Dermis microvascular lymphatic vessel endothelial cell (primary cell): ENCODE measurements at places on chromosomes 11 and 22.

DNA sequence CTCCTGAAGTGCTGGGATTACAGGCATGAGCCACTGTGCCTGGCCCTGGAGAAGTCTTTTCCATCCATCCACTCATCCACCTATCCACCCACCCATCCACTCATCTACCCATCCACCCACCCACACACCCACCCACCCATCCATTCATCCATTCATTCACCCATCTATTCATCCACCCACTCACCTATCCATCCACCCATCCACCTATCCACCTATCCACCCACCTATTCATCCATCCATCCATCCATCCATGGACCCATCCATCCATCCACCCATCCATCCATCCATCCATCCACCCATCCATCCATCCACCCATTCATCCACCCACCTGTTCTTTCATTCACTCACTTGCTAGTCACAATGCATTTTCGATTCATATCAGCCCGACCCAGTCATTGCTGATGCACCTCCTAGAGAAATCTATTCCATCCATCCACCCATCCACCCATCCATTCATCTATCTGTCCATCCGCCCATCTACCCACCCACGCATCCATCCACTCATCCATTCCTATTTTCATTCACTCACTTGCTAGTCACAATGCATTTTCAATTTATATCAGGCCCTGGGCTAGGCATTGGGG, 17.7 kb upstream of the SUN2 start:
- no peak for DNase-seq

DNA sequence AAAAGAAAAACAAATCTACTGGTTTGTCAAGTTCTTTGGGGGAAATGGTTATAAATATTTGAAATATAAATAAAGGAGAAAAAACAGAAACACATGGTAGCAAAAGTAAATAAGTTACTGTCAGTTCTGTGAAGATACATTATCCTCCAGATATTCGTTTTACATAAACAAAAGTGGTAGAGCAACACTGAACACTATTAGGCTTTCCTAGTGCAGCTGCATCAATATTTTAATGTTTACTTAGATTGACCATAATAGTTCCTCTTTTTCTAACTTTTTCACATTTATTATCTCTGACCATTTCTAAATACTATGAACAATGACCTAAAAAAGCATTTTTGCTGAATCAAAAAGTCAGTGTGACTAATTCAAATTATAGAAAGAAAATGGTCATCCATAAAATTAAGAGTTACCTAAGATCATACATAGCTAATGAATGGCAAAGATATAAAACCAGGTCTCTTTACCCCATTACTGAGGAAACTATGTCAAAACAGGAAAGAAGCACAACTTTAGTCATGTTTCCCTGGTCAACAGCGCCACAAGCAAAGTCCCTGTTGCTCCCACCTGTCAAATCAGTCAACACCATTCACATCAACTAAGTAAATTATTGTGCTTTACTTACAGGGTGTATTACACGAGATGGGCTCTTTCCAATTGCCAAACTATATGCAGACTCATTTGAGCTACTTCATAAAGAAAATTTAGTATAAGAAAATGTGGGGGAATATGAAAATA, 38.5 kb downstream of the SBF2 start:
- DNase-seq: peak; percentile 85

DNA sequence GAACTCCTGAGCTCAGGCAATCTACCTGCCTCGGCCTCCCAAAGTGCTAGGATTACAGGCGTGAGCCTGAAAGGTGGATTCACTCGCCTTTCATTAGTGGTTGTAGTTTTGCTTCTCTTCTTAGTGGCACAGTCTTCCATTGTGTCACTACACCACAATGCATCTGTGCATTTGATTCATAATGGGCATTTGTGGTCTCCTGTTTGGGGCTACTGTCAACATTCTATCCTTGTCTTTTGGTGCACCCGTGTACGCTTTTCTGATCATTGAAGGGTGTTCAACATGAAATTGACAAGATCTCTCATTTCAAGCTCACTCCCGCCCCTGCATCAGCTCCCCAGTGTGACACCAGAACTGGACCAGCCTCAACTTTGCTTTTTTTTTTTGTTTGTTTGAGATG, 2.0 kb upstream of the SYT12 start:
- DNase-seq: no peak

GRCh38 chr11:1644601-1645356, 15.2 kb downstream of the KRTAP5-5 start:
- DNase-seq: no peak

GRCh38 chr11:19747634-19748033, 35.0 kb downstream of the NAV2 start:
- DNase-seq: no peak

DNA sequence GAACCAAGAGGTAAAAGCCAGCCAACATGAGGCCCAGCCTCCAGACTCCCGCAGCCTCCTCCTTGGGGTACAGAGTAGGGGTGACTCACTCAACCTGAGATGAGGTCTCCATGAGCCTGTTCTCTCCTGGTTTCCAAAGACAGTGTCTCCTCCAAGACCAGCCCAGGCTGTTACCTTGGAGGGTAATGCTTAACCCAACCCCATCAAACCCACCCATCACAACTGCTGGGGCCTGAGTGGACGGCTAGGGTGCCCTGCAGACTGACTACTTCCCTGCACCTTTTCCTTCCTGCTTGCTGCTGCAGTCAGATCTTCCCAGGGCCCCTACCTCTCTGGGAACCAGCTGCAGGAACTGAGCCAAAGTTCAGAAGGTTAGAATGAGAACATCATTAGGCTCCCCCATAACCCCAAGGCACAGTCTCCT, 5.1 kb upstream of the NOL12 start:
- no peak for DNase-seq

- DNase-seq: no peak
Measured at GRCh38 chr11:111066846-111067245, 178.7 kb upstream of the POU2AF2 start.

- no peak for DNase-seq
Measured at GRCh38 chr11:64224891-64225607, 937 bp downstream of the TRPT1 start.

- no peak for DNase-seq
Measured at GRCh38 chr11:70510571-70510970, 112.2 kb downstream of the CTTN start.

GRCh38 chr11:101723371-101723770, 139.6 kb upstream of the TRPC6 start:
- no peak for DNase-seq

DNA sequence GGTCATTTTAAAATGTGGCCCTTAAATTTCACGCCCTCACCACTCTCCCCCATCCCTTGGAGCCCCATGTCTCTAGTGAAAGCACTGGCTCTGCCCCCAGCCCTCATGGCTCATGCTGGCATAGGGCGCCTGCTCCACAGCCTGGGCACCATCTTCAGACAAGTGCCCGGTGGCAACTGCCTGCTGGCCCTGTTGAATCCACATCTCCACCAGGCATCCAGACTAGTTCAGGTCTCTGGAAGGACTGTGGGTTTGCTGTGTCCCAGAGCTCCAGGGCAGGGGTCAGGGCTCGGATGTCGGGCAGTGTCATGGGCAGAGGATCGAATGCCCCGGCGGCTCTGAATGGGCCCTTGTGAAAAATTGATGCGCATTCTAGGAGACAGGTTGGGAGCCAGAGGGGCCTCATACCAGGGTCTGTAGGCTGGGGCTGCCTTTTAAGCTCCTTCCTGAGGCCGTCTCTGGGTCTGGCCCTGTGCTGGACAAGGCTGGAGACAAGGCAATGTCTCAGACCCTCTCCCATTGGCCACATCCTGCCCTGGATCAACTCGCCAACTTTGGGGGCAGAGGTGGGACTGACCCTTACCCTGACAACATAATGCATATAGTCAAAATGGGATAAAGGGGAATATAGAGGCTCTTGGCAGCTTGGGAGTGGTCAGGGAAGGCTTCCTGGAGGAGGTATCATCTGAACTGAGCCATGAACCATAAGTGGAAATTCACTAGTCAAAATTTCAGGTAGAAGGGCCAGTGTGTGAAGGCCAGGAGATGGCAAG, 1.2 kb downstream of the MYO7A start:
- no peak for DNase-seq

- no peak for DNase-seq
Measured at GRCh38 chr11:81026032-81026431, 1585.2 kb upstream of the TENM4 start.

DNA sequence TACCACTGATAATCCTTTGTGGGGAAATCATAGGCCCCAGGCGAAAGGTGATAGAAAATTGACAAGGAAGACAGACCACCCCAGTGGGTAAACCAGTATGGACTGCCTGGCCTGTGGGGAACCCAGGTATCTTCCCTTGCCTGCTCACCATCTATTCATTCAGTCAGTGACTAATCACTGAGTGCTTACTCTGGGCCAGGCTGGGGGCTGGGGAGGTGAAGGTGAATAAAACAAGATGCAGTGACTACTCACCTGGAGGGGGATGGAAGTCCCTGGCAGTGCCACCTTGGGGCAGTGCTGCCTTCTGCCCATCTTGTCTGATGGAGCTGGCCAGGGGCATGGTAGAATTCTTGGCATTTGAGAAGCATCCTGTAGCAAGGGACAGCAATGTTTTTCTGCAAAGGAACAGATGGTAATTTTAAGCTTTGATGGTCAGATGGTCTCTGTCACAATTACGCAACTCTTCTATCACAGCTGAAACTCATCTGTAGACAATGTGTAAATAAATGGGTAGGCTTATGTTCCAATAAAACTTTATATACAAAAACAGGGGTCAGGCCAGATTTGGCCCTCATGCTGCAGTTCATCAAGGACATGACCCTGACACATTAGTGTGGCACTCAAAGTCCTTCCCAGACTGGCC, 4.6 kb downstream of the ISX start:
- DNase-seq: no peak

GRCh38 chr22:39208013-39208680, 36.6 kb downstream of the PDGFB start:
- DNase-seq: no peak

- DNase-seq: no peak
Measured at GRCh38 chr11:22554221-22554620, 71.4 kb downstream of the FANCF start.

DNA sequence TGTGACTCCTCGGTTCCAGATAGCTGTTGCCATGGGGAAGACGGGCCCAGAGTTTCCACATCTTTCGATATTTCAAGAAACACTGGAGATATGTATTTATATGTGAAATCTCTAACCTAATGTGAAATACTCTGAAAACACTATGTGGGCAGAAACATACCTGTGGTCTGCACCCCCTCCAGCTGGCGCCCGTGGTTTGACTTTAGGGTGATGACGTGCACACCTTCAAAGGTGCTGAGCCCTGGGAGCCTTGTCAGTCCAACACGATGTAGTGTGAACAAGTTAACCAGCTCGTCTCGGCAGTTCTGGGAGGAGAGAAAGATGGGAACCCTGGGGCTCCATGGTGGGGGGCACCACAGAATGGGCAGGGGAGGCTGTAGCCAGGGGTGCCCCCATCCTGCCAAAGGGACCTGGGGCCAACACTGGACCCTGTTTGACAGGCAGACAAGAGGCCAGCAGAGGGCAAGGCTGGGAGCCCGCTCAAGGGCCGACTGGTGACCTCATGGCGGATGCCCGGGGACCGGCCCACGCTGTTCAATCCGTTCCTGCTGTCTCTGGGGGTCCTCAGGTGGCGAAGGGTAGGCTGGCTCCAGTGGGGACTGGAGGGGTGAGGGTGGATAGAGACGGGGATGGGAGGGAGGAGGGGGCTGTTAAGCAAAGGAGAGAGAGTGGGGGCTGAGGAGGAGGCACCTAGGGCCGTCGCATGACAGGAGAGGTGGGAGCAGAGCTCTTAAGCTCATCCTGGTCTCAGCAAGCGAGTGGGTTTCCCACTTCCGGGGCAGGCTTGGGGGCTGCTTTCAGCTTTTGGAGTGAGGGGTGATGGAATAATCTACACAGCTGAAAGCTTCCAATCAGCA, 43.8 kb downstream of the TRIOBP start:
- DNase-seq: no peak

GRCh38 chr11:41398175-41398574, 61.3 kb downstream of the LRRC4C start:
- DNase-seq: no peak

GRCh38 chr22:20036535-20037392, 15.9 kb downstream of the TANGO2 start:
- no peak for DNase-seq

GRCh38 chr11:10975287-10975721, 117.5 kb upstream of the ZBED5 start:
- no peak for DNase-seq

DNA sequence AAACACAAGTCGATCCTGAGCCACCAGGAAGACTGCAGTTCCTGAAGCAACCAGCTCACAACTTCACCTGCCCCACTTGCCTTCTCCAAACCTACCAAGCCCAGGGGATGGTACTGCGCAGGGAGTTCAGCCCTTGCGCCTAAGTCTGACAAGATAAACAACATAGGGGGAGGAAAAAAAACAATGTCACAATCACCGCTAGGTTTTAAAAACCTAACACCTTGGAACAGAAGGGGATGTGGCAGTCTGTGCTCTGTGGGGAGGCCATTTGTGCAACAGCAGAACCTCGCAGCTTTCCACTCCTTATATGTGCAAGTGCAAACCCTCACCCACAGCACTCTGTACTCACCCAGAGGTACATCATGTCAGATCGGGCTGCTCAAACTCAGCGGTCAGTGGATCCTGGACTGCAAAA, 134.2 kb downstream of the RBFOX2 start:
- no peak for DNase-seq

- DNase-seq: no peak
Measured at GRCh38 chr11:62547691-62548281, 1.2 kb upstream of the AHNAK start.

DNA sequence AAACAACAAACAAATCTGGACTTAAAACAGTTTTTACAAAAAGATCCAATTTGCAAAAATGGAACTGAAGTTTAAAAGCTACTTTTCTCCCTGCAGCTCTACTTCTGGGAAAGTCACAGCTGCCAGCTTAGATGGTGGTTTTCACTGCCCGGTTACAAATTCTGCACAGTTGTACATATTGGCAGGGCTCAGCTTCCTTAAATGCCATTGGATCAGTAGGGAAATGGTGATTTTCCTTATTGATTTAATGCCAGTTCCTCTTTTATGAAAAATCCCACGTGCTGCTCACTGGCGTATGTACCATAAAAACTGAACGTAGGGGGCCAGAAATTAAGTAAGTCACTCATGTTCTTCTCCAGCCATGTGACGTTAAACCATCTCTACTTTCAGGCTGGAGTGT, 22.8 kb downstream of the GRAP2 start:
- DNase-seq: no peak

DNA sequence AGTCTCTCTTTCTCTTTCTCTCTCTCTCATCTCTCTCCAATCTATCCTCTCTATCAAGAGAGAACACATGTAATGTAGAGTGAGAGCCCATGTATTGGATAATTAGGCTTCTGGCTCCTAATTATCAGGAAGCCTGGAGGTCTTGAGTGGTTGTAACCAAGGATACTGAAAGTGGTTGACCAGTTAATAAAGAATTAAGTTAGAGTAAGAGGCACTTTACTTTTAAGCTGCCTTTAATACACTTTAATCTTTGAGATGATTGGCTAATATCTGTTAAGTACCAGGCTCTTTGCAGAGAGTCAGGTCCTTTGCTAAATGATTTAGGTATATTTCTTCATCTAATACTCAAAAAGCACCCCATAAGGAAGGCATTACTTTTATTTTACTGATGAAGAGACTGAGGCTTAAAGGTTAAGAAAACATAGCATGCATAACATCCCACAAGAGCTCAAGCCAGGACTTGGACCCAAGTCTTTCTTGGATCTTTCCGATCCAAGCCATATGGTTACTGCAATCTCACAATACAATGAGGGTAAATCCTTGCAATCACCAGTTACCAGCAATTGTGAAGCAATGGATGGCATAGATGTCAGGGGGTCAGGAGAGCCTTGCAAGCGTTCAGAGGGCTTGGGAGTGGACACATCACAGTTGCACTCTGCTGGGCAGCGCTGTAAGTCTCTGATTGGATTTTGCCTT, 22.1 kb downstream of the CD44 start:
- DNase-seq: no peak

GRCh38 chr11:132639403-132639802, 892.9 kb downstream of the OPCML start:
- DNase-seq: no peak
